Inflammatory macrophage treated with lipopolysaccharide for 4 hours (primary cell): ENCODE measurements at places on chromosomes 1 and 21.

DNA sequence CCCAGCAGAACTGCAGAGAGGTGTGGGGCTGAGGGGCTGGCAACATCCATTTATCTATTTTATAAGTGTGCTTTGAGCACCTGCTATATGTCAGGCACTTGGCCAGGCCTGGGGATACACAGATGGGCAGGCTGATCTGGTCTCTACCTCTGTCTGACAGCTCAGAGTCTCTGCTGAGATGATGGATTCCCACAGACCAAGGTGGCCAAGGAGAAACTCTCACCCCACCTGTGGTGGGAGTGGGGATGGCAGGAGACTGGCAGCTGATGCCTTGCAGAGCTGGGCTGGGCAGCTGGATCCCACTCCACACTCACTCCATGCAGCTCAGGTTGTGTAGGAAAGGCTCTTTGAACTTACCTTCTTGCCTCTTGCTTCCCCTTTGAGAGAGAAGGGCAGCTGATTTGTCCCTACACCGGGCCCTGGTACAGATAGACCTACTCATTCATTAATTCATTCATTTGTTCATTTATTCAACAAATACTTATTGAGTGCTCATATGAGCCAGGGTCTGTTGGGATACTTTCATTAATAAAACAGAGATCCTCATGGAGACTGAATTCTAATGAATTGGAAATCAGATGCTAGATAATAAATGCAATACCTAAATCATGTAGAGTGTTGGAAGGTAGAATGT lies 9.0 kb downstream of the ADORA1 start:
- no peak for DNase-seq

GRCh38 chr1:248793592-248793991 lies 32.1 kb downstream of the SH3BP5L start:
- DNase-seq = no peak

DNA sequence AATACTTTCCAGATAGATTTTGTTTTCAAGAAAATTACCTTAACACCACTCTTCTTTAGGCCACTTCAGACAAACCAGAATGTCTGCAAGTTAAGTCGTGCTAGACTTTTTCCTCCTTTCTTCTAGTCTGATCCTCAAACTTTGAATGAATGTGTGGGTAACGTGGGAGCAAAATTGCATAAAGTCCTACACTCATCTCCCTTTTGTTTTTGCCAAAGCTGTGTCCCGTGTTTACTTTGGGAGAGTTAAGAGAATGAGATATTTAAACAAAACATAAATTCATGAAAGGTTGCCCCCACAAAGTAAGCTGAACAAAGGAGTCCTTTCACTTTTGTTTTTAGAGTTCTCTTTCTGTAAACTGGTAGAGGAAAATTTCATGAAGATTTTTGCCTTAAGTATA lies 16.9 kb upstream of the VAMP3 start:
- DNase-seq = peak; percentile 12

DNA sequence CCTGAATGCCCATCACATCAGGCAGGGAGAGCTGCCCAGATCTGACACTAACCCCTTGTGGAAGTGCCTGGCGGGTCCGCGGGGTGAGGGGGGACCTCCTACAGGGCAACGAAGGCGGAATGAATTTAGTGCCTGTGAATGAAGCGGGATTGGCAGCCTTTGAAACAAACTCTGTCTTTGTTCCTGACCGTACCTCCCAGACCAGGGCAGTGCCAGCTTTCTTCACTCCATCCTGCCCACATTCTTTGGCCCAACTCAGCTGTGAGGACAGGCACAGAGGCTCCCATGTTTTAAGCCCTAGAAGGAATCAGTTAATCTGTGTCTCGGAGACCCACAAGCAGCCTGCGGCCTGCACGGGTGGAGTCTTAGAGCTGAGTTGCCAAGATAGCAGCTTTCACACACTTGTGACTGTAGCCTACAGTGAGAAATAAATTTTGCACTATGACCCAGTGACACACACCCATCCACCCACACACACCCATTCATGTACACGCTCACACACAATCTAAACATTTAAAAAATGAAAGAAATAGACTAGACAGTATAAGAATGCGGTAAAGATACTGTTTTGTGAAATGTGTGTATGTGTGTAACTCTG lies 60.1 kb upstream of the USP24 start:
- DNase-seq = no peak

DNA sequence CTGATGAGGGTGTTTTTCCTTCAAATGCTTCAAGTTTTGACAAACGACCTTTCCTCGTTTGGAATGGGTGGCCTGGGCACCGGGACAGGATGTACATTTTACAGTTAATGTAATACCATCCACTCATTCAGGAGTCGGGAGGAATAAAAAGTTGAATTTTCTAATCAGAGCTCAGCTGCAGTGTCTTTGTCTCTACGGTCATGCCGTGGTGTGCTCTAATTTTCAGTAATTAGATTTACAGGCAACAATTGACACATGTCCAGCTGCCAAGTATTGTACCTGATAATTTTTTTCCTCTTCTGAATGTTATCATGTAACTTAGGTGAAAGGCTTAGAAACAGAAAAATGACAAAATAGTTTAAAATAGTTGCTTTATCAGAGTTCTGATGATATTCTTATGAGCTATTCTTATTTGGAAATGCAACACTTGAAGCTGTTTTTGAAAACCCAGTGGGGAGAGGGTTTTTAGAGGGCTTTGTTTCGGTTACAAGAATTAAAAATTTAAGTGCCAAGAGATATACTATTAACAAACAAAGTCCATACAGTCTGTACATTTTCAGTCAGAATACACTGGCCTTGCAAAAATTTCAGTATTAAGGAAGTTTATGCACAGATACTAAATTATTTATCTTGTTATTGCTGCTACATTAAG lies 1.0 kb downstream of the CDKN2C start:
- no peak for DNase-seq

DNA sequence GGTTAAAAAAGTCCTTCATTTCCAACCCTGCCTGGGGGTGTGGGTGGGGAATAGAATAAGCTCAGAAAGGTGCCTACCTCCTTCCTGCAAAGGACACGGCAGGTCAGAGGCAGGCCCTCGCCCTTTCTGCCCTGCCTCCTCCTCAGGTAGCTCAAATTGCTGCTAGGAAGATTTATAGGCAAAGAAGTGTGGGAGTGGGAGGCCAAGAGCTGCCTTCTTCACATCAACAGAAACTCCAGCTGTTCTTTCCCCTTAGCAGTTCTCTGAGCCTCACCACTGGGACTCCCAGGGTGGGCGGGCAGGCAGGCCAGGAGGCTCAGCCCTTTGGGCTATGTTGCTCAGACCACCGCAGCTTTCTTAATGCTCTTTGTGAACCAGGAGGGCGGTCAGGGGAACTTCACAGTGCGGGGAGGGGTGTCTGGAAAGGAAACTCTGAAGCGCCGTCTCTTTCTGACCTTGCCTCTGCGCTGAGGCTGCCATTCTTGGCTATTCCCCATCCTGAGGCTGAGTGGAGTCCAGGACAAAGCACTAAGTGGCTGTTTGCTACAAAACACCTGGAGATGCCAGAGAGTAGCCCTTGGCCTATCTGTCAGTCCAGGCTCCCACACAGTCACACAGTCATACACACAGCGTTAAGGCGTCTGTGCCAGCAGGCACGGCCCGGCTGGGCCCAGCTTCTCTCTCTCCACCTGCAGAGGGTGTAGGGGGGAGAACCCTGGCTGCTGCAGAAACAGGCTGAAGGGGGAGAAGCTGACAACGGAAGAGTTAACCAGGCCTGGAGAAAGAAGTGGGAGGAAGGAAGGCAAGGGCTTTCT lies 3.0 kb upstream of the A3GALT2 start:
- DNase-seq = no peak

GRCh38 chr1:43121256-43121900 lies 50.7 kb downstream of the EBNA1BP2 start:
- no peak for DNase-seq

- no peak for DNase-seq
Observed at GRCh38 chr1:168408884-168409283, 128.2 kb downstream of the TBX19 start.

- peak; percentile 81 for DNase-seq
Observed at GRCh38 chr1:1021010-1021919, 1.3 kb downstream of the AGRN start.

GRCh38 chr1:241323514-241324195 lies 33.4 kb downstream of the RGS7 start:
- no peak for DNase-seq

DNA sequence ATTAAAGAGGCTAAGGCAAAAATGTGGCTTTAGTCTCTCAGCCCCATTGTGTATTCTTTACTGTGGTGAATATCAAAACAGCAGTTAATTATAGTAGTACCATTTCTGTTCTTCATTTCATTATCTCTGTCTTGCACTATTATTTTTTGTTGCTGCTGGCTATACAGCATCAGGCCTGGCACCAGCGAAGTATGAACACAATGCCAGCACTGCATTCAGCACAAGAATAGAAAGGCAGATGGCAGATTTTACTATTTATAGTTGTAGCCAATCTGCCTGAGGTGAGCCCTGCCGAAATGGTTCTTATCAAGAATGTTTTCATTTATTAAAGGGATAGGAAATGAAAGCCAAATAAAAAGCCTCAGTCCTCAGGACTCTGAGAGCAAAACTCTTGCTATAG lies 72.1 kb downstream of the GPR52 start:
- DNase-seq = no peak

DNA sequence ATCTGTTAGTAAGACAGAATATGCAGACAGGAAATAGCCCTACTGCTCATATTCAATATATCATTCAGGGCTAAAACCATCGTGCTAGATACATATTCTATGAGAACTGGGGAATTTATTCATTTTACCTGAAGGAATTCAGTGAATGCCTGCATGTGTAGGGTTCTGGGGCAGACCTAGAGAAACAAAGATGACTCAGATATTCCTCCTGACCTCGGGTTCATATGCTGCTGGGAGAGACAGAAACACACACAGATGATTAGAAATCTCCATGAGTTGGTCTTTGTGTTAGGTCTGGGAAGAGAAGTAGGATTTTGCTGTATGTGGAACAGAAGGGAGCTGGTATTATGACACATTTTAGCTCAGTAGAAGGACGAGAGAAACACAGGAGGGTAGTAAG lies 176.5 kb upstream of the ST6GALNAC5 start:
- no peak for DNase-seq

DNA sequence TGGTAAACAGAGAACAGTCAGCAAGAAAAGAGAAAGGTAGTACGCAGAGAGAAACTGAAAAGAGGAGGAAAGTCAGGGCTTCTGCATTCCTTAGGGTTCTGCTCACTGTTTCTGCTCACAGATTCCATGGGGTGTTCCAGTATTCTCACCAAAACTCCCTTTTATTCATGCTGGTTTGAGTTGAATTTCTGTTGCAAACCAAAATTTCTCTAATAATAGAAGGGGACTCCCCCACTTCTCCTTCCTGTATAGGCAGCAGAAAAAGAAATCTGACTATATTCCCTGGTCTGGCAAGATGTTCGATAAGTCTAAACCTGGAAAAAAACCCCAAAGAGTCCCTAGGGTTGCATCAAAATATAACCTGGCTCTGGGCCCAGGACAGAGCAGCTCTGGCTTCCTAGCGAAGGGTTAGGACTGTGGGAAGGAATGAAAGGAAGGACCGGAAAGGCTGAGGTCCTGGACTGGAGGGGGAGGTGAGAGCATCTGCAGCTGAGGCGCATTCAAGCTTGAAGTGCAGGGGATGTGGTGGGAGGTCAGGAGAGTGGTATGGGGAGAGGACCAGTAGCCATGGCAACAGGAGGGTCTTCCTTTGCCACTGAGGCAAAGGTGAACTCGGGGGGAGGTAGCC lies 18.8 kb upstream of the RGS16 start:
- peak; percentile 31 for DNase-seq
